Stimulated activated CD4-positive, alpha-beta T cell treated with anti-CD3 and anti-CD28 coated beads, Interleukin-15, amount 100 ng/mL, for 48 hours (primary cell): ENCODE measurements at places on chromosomes 1 and 21.

- no peak for DNase-seq
Measured at GRCh38 chr1:228267962-228268880, 60.4 kb downstream of the OBSCN start.

GRCh38 chr1:59427784-59428183 lies 130.9 kb downstream of the FGGY start:
- no peak for DNase-seq

GRCh38 chr1:27574871-27575831 lies 28.8 kb downstream of the AHDC1 start:
- DNase-seq: no peak

- DNase-seq: no peak
Measured at GRCh38 chr1:221302810-221303209, 423.6 kb downstream of the HLX start.

DNA sequence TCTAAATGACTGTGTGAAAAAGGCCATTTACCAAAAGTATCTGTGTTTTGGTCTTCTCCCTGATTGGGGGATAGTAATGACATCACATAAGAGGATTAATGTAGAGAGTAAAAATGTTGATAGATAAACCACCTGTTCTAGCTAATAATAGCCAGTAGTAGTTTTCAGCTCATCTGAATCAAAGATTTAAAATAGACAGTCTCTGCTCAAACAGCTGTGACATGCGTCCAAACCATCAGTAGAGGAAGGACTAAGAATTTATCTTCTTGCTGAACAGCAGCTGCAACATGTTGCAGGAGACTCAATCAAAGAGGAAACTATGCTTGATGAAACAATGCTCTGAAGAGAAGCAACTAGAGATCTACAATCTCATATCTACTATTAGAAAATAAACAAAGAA lies 21.4 kb downstream of the TMPRSS15 start:
- no peak for DNase-seq

GRCh38 chr1:200626853-200627534 lies 6.4 kb upstream of the KIF14 start:
- no peak for DNase-seq

GRCh38 chr1:201465698-201466290 lies 3.2 kb downstream of the PHLDA3 start:
- no peak for DNase-seq
